ENCODE measurements at places on chromosomes 4 and X.
A peak's percentile ranks its signal among the peaks of the same experiment; 100 is the strongest.

- no peak for DNase-seq
Measured at GRCh38 chr4:16171831-16172230, 54.4 kb downstream of the TAPT1 start.

- peak; percentile 21 for DNase-seq
Measured at GRCh38 chr4:84451546-84451945, 47.5 kb downstream of the NKX6-1 start.

DNA sequence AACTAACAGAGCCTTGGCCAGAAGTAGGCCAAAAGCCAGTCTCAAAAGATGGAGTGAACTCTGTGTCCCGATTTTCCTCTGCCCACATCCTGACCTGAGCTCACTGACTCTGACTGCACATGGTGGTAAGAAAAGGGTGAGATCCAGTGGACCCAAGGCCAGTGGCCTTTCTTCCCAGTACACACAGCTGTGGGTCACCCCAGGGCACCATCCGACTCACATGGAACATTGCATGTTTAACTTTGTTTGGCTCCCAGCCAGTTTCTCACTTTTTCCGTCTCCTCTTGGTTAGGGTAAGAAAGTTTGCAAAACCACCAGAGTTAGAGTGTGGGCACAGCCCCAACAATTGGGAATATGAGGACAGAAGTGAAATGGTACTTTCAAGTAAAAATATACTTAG is 69.8 kb downstream of the GAB1 start:
- DNase-seq = no peak

- DNase-seq = no peak
Measured at GRCh38 chr4:129261584-129261983, 165.6 kb downstream of the C4orf33 start.

Data from neural progenitor cell (in vitro differentiated cells).